ENCODE measurements at places on chromosomes 16 and 17. TPM values are rescaled to one million over a fixed set of nuclear protein-coding genes. Genes with fewer than 3 reads are reported as not detected.
A peak's percentile ranks its signal among the peaks of the same experiment; 100 is the strongest.

NPW gene
- 0.82 TPM for total RNA-seq

CCL2 gene
- 11.3 TPM for total RNA-seq

CACNA1H gene
- total RNA-seq = 40.3 TPM

ALOXE3 gene
- total RNA-seq = not detected

KRTAP1-1 gene
- not detected for total RNA-seq

TRAPPC2L gene
- 17.1 TPM for total RNA-seq

KCNJ2 gene
- total RNA-seq = 19.1 TPM

KIF19 gene
- 2.5 TPM for total RNA-seq

SSH2 gene
- 32.1 TPM for total RNA-seq

OR1F1 gene
- not detected for total RNA-seq

DNA sequence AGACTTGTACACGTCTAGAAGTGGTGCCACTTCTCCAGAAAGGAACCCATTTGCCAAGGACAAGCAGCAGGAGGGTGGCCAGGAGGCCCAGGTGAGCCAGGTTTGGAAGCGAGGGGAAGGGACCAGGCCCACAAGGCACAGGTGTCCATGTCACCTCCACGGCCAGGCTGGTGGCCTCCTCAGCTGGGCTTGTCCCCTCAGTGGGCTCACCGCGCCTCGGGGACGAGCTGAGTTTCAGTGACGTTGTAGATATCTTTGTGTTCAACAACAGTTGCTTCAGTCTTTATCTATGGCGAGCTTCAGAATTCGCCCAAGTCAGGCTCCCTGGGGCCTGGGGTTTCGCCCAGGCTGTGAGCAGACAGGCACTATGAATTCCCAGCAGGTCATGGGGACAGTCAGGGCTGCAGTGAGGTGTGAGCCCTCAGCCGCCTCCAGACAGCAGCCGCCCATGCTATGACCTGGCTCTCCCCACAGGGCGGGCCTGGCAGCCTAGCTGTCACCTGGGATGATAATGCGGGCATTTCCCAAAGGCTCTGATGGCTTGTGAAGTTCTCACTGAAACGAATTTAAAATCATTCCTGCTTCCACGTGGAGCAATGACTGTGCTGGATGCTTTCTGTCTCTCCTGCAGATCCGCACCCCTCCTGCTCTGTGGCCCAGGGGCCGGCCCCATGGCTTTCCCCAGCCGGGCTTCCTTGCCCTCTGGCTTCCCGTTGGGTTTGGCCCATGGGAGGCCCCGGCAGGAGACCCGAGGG, 89.5 kb downstream of the MRC2 start:
- no peak for DNase-seq

DNA sequence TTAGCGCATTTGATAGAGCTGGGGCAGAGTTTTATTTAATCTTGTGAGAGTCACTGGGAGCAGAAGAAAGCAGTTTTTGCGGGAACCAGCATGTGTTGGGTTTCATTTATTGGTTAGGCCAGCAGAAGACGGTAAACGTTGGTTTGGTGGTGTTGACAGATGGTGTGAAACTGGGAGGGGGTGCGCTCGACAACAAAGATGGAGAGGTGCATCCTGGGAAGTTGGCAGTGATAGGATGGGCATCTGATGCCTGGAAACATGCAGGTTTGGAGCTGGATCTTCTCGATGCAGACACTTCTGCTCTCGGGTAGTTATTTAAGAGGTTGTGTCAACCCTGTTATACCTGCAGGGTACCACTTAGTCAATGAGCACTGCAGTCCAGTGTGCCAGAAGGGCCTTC, 24.9 kb upstream of the CLEC18A start:
- DNase-seq = no peak

GRCh38 chr17:48997103-48997826, at the start of gene IGF2BP1:
TSS of gene IGF2BP1 (plus strand) at chr17:48997385. CDS start at chr17:48997746, 361 bp downstream.
- peak; percentile 88 for DNase-seq

DNA sequence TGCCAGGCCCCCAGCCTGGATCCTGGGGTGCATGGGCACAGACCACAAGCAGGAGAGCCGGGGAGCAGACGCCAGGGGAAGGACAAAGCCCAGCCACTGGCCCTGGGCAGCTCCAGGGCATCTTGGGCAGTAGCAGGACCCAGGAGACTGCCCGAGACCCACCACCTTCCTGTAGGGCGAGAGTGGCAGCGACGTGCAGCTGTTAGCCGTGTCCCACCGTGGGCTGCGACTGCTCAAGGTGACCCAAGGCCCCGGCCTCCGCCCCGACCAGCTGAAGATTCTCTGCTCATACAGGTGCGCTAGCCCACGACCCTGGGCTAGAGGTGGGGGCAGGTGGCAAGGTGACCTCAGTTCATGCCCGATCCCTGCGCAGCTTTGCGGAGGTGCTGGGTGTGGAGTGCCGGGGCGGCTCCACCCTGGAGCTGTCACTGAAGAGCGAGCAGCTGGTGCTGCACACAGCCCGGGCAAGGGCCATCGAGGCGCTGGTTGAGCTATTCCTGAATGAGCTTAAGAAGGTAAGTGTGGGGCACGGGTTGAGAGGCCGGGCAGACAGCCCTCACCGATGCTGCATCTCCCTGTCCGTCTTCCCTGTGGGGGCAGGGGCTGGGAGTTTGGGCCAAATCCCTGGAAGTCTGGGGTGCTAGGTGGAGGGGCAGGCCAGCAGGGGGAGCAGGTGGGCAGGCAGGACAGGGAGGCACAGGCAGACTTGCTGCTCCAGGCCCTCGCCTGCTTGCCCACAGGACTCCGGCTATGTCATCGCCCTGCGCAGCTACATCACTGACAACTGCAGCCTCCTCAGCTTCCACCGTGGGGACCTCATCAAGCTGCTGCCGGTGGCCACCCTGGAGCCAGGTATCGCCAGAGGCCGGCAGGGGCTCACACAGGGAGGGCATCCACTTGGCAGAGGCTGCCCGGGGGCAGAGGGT, 13.5 kb upstream of the SMIM5 start:
- peak; percentile 36 for DNase-seq

DNA sequence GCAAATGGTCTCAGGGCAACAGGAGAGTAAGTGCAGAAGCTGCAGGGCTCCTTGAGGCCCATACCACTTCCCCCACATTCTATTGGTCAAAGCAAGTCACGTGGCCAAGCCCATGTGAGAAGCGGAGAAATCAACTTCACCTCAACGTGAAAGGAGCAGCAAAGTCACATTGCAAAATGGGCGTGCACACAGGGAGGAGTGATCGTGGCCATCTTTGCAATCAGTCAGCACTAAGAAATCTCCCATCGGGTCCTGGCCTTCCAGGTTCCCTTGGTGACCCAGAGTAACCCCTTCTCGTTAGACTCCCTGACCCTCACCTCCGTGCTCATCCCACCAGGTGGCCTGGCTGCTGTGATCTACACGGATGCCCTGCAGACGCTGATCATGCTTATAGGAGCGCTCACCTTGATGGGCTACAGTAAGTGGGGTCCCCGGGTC, 38.0 kb downstream of the SLC5A11 start:
- no peak for DNase-seq

DNA sequence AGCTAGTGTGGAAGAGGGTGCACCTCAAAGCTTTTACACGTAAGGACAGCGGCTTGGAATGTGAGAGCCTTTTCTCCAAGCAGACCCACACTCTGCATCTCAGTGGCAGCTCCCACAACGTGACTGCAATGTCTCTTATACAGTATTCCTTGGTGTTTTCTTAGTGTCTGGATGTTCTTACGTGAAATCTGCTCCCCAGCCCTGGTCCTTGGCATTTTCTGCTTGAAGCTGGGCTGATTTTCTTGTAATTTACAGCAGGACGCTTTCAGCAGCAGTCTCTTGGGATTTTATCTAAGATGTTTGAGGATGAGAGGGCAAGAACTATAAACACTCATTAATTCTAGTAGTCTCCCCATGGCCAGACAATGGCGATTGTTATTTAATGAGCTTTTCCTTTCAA, 12.1 kb upstream of the POLR3E start:
- DNase-seq = no peak

- no peak for DNase-seq
These were observed 188.0 kb downstream of the SOX9 start for GRCh38 chr17:72308744-72309385.

- DNase-seq = no peak
These were observed 47.6 kb downstream of the LMF1 start for GRCh38 chr16:923184-923583.

DNA sequence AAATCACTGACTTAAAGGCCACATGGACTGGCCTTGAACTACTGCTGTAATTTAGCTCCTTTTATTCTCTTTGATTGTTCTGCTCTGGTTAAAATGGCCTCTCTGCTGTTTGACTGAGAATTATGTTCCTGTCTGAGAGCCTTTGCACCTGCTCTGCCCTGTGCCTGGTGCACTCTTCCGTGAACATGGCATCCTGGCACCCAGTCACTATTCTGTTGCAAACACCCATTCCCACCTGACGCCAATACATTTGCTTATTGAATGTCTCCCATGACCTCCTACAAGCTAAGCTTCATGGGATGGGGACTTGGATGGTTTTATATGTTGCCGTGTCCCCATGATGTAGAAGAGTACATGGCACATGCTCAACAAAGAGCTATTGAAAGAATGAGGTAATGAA, 20.1 kb downstream of the HSD17B2 start:
- no peak for DNase-seq

- DNase-seq = no peak
These were observed 8.5 kb downstream of the PRMT7 start for GRCh38 chr16:68319185-68319908.

GRCh38 chr17:80030730-80031410, 4.8 kb downstream of the TBC1D16 start:
- peak; percentile 72 for DNase-seq

GRCh38 chr16:8937803-8938202, 25.9 kb downstream of the USP7 start:
- no peak for DNase-seq

DNA sequence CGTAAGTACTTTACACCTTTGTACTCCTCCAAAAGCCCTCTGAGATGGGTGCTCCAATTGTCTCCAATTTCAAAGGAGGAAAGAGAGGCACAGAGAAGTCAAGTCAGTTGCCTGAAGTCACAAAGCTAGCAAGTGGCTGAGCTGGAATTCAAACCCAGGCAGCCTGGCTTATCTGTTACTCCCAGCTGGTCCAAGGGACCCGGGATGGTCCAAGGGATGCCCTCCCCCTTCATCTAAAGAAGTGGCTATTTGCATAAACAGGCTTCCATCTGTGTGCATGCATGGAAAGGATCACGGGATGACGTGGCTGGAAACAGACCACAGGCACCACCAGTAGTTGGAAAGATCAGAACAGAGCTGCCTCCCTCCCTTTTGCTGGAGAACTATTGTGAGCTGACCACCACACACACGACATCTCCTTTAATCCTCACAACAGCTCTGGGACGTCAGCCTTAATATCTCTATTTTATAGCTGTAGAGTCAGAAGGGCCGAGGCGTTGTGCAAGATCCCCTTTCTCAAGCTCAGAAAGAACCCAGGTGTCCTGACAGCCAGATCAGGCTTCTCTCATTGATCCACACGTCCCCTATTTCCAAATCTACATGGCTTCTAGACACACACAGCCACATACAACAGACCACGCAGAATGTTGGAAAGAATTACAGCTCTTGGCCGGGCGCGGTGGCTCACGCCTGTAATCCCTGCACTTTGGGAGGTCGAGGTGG, 10.9 kb upstream of the COL1A1 start:
- DNase-seq = no peak

GRCh38 chr17:76495663-76496400, 5.4 kb downstream of the RHBDF2 start:
- DNase-seq = no peak

DNA sequence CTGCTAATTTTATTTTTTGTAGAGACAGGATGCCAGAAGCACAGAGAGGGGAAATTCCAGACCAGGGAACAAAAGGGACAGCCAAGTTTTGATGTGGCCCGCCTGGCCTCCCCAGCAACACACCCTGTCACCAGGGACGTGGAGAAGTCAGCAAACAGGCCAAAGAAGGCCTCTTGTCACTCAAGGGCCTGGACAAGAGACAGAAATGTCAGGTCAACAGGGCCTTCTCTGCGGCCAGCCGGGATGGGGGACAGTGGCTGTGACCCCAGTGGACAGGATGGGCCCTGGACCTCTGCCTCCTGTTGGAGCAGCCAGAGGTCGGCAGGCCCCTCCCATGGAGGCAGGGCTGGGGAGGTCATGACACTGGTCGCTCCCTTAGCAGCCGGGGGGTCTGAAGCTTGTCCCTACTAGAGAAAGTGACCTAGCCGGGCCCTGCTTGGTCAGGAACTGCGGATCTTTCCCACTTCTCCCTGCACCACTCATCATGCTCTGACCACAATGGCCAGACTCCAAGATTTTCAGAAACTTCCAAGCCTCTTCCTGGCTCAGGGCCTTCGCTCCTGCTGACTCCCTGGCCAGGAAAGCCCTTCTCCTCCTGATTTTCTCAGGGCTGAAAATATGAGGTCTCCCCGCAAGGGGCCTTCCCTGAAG, 9.2 kb upstream of the TVP23A start:
- peak; percentile 92 for DNase-seq

- no peak for DNase-seq
These were observed 144.1 kb downstream of the RAB11FIP4 start for GRCh38 chr17:31535581-31535981.

DNA sequence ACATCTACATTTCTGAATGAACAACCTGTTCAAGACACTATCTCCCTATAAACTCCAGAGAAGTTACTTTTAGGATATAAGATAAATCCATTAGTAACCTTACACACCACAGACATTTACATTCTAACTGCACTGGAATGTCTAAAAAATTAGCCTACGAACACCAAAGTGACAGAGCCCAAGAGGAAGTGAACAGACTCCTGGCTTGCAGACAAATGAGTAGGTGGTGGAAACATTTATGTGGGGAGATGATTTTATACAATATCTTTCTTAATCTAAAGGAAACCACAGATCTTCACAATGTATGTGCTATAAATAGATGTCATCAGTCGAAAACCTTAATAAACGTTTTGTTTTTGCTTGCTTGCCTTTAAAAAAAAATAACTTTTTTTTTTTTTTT, 18.8 kb downstream of the ZNF652 start:
- no peak for DNase-seq

- DNase-seq = no peak
These were observed 38.7 kb upstream of the FOXJ1 start for GRCh38 chr17:76179496-76180467.

DNA sequence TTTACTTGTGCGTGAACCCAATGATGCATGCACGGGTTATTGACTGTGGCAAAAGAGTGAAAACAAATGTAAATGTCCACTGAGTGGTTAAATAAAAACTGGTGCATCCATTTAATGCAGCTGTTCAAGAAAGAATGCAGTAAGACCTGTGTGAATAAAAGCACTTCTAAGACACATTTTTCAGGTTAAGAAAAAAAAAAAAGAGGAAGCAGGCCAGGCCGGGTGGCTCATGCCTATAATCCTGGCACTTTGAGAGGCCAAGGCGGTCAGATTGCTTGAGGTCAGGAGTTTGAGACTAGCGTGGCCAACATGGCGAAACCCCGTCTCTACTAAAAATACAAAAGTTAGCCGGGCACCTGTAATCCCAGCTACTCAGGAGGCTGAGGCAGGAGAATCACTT, 11.8 kb downstream of the CNGB1 start:
- no peak for DNase-seq

DNA sequence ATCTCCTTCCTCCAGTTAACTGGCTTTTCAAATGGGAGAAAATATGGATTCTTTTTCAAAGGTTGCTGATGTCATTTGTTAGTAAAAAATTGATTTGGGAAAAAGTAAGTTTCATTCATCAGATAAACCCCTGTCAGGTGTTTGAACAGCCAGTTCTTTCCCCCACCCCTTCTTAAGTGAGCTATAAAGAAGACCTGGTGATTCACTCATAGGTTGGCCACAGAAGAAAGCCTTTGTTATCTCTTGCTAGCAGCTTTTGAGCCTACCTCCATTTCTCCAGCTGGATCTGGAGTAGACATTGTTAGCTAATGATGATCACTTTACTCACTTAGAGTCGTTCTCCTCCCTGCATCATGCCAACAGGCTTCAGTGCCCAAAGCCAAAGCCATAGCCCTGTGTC, 63.0 kb downstream of the NLK start:
- DNase-seq = no peak

- DNase-seq = no peak
These were observed 4.8 kb downstream of the CDK5R1 start for GRCh38 chr17:32491371-32492263.
